ENCODE measurements at places on chromosomes 6 and 20.

- peak; percentile 93 for DNase-seq
These were observed 16.5 kb downstream of the RIPOR2 start for GRCh38 chr6:24919056-24919892.

GRCh38 chr20:62879275-62880146 is 17.9 kb upstream of the TCFL5 start:
- no peak for DNase-seq

- peak; percentile 64 for DNase-seq
These were observed 47.9 kb upstream of the CCDC167 start for GRCh38 chr6:37547564-37548061.

DNA sequence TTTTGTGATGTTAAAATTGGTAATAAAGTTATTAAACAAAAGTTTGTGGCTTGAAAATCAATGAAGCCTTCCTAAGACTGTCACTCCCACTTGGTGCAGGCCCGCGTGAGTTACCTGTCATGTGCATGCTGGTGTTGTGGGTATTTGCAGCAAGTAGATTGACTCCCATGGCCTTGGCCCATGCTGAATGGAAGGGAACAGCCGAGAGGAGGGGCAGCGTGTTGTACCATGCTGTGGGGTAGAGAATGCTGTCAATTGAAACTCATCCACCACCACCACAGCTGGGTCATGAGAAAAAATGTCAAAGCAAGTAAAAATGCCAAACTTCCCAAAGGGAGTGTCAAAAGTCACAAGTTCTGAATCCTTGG is 12.7 kb upstream of the VNN1 start:
- no peak for DNase-seq

DNA sequence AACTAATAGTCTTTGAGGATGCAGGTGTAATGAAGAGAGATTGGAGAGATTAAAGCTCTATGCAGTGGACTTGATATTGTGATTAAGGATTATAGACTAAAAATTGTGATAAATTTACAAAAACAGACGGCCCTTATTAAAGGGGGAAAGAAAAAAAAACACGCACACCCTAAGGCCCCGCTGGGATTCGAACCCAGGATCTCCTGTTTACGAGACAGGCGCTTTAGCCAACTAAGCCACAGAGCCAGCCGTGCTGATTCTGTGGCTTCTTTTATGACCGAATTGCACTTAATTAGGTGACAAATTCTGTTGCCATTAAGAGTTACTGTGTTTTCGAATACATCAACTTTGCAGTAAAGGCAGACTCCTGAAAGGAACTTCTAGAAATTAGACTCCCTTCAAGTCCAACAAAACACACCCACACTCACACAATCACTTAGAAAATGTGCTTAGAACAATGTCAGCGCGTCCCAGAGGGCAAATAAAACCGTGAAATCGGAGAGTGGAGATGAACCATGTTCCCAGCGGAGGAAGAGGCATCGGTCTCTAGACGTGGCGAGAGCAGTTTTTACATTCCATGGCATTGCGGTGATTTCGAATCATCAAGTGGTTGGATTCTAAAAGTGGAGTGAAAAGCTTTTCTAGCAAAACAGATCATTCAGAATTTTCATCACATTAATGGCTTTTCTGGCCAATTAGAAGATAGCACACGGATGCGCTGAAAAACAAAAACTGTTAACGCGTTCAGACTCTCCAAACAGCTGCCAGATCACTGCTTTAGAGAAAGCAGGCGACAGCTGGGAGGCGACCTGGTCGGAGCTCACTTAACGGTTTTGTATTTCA is 122.6 kb downstream of the GPX5 start:
- DNase-seq, result peak; percentile 98

DNA sequence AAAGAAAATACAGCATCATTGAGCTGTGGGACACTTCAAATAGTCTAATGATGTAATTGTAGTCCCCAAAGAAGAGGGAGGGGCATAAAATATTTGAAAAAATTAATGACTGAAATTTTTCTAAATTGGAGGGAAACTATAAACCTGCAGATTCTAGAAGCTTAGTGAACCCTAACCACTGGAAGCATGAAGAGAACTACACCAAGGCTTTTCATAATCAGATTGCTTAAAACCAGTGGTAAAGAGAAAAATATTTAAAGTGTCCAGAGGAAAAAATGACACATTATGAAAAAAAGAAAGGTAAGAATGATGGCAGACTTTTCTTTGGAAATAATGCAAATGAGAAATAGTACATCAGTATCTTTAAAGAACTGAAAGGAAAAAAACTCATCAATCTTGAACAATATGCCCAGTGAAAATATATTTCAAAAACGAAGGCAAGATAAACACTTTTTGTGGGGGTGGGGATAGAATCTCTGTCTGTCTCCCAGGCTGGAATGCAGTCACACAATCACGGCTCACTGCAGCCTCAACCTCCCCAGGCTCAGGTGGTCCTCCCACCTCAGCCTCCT is 31.3 kb downstream of the BICRAL start:
- DNase-seq, result no peak

GRCh38 chr6:133262804-133263203 is 21.6 kb downstream of the EYA4 start:
- DNase-seq, result no peak

- DNase-seq, result no peak
These were observed 78.0 kb downstream of the DLGAP4 start for GRCh38 chr20:36384022-36384619.

DNA sequence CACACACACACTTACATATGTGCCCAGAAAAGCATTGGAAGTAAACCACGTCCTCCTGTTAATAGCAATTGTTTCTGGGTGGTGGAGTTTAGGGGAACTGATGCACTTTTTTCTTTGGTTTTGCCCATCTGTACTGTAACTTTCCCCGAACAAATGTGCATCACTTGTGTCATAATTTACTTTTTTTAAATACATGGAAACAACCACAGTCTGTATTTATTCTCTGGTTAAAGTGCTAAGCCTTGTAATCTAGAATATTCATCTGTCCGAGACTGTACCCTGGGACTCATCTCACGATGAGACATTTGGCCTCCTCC is 61.5 kb upstream of the CD93 start:
- DNase-seq, result no peak

- no peak for DNase-seq
These were observed 804.2 kb downstream of the DHX35 start for GRCh38 chr20:39766333-39766732.

DNA sequence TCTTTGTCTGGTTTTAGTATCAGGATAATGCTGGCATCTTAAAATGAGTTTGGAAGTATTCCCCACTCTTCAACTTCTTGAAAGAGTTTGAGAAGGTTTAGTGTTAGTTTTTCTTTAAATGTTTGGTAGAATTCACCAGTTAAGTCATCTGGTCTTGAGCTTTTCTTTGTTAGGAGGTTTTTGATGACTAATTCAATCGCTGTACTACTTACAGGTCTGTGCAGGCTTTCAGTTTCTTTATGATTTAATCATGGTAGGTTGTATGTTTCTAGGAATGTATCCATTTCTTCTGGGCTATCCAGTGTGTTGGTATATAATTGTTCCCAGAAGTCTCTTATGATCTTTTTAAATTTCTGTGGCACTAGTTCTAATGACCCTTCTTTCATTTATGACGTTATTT is 215.5 kb downstream of the LRFN2 start:
- no peak for DNase-seq

- no peak for DNase-seq
These were observed 187.7 kb upstream of the BMP2 start for GRCh38 chr20:6579824-6580223.

Data from NCI-H2171 treated with DMSO at 0.1 percent for 48 hours (cell line).